ENCODE measurements at places on chromosomes 4 and X.

- DNase-seq = no peak
These were observed 14.7 kb downstream of the TRIM2 start for GRCh38 chr4:153218961-153219360.

DNA sequence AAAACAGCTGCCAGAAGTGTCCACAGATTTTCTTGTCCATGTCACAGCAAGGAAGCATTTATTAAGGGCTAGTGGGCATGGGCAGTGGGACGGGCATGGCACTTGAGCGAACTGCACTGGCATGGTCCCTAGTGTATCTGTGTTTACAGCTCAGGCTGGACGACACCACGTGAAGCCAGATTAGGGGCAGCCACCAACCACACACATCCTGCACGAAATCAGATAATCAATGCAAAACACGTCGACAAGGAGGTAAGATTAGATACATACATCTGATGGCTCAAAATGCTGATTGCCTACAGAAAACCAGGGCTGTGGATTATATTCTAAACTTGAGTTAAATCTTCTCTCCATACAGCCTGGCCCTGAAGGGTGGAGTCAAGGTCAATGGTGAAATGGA, 103.8 kb upstream of the ATP6AP2 start:
- DNase-seq = no peak

DNA sequence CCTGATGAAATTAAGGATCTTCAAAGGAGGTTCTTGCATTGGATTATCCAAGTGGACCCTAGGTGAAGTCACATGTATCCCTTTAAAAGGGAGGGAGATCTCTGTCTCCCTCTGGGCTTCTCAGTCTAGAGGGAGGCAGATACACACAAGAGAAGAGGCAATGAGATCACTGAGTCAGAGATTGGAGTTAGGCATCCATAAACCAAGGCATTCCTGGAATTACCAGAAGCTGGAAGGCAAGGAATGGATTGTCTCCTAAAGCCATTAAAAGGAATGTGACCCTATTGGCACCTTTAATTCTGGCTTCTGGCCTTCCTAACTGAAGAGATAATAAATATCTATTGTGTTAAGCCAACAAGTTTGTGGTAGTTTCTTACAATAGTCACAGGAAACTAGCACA, 383.2 kb downstream of the PACRGL start:
- no peak for DNase-seq

GRCh38 chrX:3521396-3521795, 174.9 kb upstream of the MXRA5 start:
- DNase-seq = no peak

DNA sequence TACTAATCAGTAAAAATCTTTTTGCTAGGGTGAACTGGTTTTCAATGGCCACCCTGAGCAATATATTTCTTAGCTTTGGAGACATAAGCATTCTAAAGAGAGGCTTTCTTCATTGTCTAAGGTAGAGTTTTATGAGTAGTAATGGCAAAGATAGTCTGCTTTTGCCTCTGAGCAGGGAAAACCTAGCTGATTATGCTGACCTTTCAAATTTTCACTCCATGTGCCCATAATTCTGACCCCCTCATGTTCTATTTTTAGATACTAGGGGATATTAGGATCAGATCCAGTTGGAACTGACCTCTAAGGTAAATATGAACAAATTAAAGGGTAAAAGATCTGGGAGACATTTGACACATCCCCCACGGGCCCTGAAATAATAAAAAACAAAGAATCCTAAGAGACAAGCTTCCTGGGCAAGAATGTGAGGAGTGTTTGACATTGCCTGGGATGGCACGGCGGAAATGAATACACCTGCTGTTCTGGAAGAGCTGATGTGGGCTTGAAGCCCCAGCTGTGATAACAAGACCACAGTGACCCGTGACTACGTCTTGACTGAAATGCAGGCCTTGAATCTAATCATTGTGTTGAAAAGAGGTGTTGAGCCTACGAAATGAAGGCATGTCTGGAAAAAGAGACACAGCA, 392.1 kb upstream of the FRG1 start:
- DNase-seq = no peak

Measured in CD4-positive, alpha-beta T cell (primary cell).